Activated naive CD8-positive, alpha-beta T cell treated with anti-CD3 and anti-CD28 coated beads, Interleukin-2, amount 10 ng/mL, durations not matched to agents 7 days and 5 days (primary cell): ENCODE measurements at places on chromosomes 4 and X.

DNA sequence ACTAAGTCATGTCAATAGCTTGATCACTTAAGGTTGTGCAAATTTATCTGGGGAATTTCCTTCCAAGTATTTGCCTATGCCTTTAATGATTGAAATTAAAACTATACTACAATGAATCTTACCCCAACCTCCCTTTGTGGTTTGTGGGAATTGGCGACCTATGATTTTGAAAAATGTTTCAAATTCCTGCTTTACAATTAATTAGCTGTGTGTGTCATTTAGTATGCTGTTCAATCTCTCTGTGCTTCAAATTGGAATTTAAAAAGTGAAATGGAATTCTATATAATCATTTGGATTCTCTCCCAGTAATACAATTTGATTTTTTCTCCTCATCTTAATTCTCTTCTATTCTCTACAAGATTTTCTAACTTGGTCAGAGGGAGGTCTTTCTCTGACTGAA, 2319.5 kb downstream of the ARAP2 start:
- H3K27me3 ChIP-seq: no peaks in the 10 kb centered on the region
- H3K4me3 ChIP-seq: no peak overlapping the region
- no peaks in the 10 kb centered on the region for H3K36me3 ChIP-seq
- no peak for DNase-seq
- no peak overlapping the region for H3K27ac ChIP-seq
- H3K4me1 ChIP-seq: no peaks in the 10 kb centered on the region

DNA sequence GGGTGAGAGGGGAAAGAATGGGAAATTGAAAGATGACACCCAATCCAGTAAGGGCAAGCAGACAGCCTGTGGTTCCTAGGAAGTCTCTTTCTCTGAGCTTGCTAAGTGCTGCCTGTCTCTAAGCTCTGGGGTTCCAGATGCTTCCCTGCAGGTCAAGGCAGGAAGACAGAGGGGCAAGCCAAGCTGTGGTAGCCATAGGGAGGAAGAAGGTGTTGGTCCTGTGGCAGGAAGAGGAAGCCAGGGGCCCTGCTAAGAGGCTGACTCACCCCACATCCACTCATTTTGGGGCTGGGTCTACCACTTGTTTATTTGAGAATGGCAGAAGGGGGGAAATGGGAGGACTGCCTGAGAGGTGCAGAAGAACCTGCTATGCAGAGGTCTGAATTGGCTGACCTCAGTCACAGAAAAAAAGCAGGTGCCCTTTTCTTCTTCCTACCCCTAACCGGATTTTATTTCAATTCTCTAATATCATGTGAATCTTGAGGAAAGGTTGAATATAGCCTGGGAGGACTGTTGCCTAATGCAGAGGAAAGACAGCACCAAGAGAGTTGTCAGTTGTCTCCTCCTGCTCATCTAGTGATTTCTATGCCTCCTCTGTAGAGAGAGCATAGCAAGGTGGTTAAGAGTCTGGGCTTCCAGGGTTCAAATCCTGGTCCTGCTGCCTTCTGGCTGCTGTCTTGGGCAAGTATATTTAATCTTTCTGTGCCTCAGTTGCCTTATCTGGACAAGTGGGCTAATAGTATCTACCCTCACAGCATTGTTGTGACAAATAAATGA, 27.4 kb downstream of the HOPX start:
- H3K27me3 ChIP-seq: peaks cover 31% of the 10 kb centered on the region
- peak; percentile 47 for DNase-seq
- H3K4me3 ChIP-seq: peak overlapping the region; percentile 39
- peaks cover 65% of the 10 kb centered on the region for H3K4me1 ChIP-seq
- H3K27ac ChIP-seq: peak overlapping the region; percentile 43
- H3K36me3 ChIP-seq: peaks cover 7% of the 10 kb centered on the region

GRCh38 chr4:37793562-37793961, 32.9 kb upstream of the PGM2 start:
- no peak overlapping the region for H3K27ac ChIP-seq
- no peaks in the 10 kb centered on the region for H3K36me3 ChIP-seq
- H3K4me3 ChIP-seq: no peak overlapping the region
- no peak for DNase-seq

- DNase-seq: no peak
- no peaks in the 10 kb centered on the region for H3K36me3 ChIP-seq
These were observed 35.9 kb downstream of the F8A2 start for GRCh38 chrX:155417769-155418168.

DNA sequence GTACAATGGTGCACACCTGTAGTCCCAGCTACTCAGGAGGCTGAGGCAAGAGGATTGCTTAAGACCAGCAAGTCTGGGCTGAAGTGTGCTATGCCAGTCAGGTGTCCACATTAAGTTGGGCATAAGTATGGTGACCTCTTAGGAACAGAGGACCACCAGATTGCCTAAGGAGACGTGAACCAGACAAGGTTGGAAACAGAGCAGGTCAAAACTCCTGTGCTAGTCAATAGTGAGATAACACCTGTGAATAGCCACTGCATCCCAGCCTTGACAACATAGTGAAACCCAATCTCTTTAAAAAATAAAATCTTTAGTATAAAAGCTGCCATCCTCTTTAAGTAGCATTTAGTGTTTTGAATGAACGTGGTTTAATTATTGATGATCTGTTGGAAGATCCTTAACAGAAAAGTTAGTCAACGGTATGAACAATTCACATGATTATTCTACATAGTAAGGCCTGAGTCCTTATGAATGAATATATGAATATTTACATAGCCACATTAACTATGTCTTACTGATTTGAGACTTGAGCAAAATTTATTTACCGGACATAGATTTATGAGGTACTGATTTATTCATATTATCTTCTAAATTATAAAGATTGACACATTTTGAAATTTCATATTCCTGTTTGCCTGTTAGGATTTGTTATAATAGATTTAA, 63.2 kb downstream of the UBE2K start:
- no peak for DNase-seq
- H3K4me1 ChIP-seq: no peaks in the 10 kb centered on the region
- no peak overlapping the region for H3K4me3 ChIP-seq
- H3K27ac ChIP-seq: no peak overlapping the region

DNA sequence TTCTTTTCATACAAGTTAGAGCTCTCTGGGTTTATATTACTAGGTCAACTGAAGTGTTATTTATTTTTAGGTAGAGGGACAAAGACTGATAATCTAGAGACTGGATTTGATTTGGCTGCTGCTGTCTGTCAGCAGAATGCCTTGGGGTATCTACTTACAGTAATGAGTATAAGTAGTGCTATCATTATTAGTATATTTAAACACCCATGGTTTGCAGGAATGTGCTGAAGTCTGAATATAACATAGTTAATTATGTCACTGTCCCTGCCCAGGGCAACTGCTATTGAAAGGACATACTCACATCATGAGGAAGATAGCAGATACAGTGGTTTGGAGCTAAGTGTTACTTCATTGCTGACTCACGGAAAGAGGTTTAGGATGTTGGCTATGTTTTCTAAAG, 76.2 kb downstream of the PRRG1 start:
- no peaks in the 10 kb centered on the region for H3K27me3 ChIP-seq
- no peaks in the 10 kb centered on the region for H3K36me3 ChIP-seq
- no peaks in the 10 kb centered on the region for H3K4me1 ChIP-seq

DNA sequence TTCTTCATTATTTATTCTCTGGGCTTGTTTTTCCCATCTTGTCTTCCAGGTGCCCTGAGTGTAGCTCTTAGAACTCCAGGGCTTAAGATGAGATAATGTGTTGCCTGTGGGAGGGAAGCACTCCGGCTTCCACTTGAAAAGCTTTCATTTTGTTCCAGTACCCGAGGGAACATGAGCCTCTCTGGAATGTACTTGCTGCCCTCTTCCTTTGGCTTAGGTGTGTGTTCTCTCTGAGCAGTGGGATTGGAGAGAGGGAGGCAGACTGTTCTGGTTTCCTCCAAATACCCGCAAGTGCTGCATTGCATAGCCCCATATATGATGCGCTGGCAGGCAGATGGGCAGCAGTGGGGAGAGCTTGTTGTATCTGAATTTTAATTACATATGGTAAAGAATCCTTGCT, 861 bp upstream of the DTHD1 start:
- peaks cover 40% of the 10 kb centered on the region for H3K4me1 ChIP-seq
- H3K36me3 ChIP-seq: peaks cover 10% of the 10 kb centered on the region
- no peak overlapping the region for H3K27ac ChIP-seq
- H3K27me3 ChIP-seq: peaks cover 5% of the 10 kb centered on the region
- DNase-seq: no peak

GRCh38 chr4:53485658-53486040, 105.6 kb downstream of the LNX1 start:
- DNase-seq: no peak
- no peak overlapping the region for H3K4me3 ChIP-seq
- no peaks in the 10 kb centered on the region for H3K36me3 ChIP-seq
- no peak overlapping the region for H3K27ac ChIP-seq
- H3K4me1 ChIP-seq: no peaks in the 10 kb centered on the region

GRCh38 chrX:115134382-115134781, 54.8 kb upstream of the RBMXL3 start:
- DNase-seq: no peak
- H3K36me3 ChIP-seq: no peaks in the 10 kb centered on the region
- H3K4me3 ChIP-seq: no peak overlapping the region
- H3K27ac ChIP-seq: no peak overlapping the region
- no peaks in the 10 kb centered on the region for H3K4me1 ChIP-seq
- no peaks in the 10 kb centered on the region for H3K27me3 ChIP-seq

GRCh38 chr4:76624241-76624681, 189.2 kb downstream of the SHROOM3 start:
- peaks cover 23% of the 10 kb centered on the region for H3K27me3 ChIP-seq
- DNase-seq: no peak
- no peak overlapping the region for H3K4me3 ChIP-seq
- no peaks in the 10 kb centered on the region for H3K36me3 ChIP-seq

DNA sequence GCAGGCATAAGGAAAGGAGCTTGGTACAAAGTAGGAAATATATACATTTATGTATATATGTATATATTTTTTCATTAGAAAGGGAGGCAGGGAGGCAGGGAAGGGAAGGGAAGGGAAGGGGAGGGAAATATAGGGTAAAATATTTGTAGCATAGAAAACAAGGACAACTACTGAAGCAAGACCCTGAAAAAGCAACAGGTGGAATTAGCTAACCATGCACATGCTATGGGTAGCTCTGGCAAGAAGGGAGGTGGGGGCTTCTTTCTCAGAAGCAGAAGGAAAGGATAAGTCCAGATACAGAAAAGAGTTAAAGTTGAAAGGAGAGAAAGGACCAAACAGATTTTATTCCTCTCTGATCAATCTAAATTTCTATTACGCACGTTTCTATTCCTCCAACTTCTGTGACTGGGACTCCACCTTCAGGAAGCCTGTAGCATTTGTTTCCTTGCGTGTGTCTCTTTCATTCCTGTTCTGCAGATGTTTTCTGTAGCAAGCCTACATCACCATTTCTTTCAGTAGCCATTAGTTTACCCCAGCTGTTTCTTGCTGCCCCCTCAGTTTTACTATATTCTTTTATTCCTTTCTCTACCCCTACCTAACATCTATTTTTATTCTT, 82.9 kb downstream of the OR13H1 start:
- no peak overlapping the region for H3K4me3 ChIP-seq
- no peaks in the 10 kb centered on the region for H3K36me3 ChIP-seq
- peaks cover 13% of the 10 kb centered on the region for H3K27me3 ChIP-seq
- no peak for DNase-seq
- no peak overlapping the region for H3K27ac ChIP-seq

GRCh38 chr4:177460460-177460859, 18.2 kb upstream of the AGA start:
- H3K4me3 ChIP-seq: no peak overlapping the region
- H3K4me1 ChIP-seq: no peaks in the 10 kb centered on the region
- DNase-seq: no peak
- H3K27me3 ChIP-seq: no peaks in the 10 kb centered on the region
- no peaks in the 10 kb centered on the region for H3K36me3 ChIP-seq
- H3K27ac ChIP-seq: no peak overlapping the region

GRCh38 chr4:105092356-105092755, 54.3 kb upstream of the TET2 start:
- no peak for DNase-seq
- H3K36me3 ChIP-seq: peaks cover 12% of the 10 kb centered on the region
- no peak overlapping the region for H3K27ac ChIP-seq

DNA sequence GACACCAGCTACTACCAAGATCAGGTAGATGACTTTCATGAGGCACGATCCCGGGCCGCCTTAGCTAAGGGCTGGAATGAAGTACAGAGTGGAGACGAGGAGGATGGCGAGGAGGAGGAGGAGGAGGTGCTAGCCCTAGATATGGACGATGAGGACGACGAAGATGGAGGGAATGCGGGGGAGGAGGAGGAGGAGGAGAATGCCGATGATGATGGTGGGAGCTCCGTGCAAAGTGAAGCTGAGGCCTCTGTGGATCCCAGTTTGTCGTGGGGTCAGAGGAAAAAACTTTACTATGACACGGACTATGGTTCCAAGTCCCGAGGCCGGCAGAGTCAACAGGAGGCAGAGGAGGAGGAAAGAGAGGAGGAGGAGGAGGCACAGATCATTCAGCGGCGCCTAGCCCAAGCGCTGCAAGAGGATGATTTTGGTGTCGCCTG, 481 bp downstream of the UTP3 start:
- peak overlapping the region; percentile 89 for H3K4me3 ChIP-seq
- no peaks in the 10 kb centered on the region for H3K27me3 ChIP-seq
- no peak for DNase-seq
- peaks cover 20% of the 10 kb centered on the region for H3K36me3 ChIP-seq
- peak overlapping the region; percentile 96 for H3K27ac ChIP-seq

- DNase-seq: no peak
- no peak overlapping the region for H3K4me3 ChIP-seq
- no peaks in the 10 kb centered on the region for H3K4me1 ChIP-seq
- no peaks in the 10 kb centered on the region for H3K36me3 ChIP-seq
These were observed 494.1 kb downstream of the GABRG1 start for GRCh38 chr4:45629717-45630116.

GRCh38 chr4:185779517-185779916, 32.5 kb downstream of the SORBS2 start:
- no peaks in the 10 kb centered on the region for H3K36me3 ChIP-seq
- peaks cover 9% of the 10 kb centered on the region for H3K27me3 ChIP-seq
- H3K4me3 ChIP-seq: no peak overlapping the region
- H3K27ac ChIP-seq: no peak overlapping the region
- no peaks in the 10 kb centered on the region for H3K4me1 ChIP-seq

- no peaks in the 10 kb centered on the region for H3K4me1 ChIP-seq
- no peak for DNase-seq
- H3K36me3 ChIP-seq: no peaks in the 10 kb centered on the region
- H3K4me3 ChIP-seq: no peak overlapping the region
These were observed 962.3 kb upstream of the PRKX start for GRCh38 chrX:4675686-4676300.

DNA sequence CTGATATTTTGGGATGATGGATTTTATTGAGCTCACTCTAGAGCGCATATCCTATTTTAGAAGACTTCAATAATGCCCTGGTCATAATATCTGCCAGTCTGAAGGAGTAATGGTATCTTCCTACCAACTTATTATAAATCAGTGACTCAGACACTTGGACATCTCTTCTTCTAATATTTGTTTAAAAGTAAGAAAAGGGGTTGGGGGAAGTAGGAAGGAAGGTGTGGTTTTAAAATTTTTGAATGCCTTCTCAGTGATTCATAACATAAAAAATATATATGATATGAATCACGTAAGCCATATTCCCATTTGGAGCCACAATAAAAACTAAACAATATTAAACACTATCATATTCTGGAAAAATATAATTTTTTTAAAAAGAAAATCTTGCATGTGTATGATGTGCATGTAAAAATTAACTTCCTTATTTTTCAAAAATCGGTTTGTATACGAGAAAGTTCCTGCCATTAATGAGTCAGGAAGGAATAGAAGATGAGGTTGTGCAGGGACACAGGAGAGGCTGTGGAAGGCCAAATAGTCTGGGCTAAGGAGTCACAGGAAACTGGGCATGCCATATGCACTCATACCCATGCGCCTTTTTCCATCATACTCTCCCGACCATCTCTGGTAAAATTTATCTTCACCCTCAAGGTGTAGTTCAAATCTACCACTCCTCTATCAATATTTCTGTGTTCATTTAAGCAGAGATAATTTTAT, 286.5 kb downstream of the EPHA5 start:
- H3K27ac ChIP-seq: no peak overlapping the region
- H3K36me3 ChIP-seq: no peaks in the 10 kb centered on the region
